Epithelial cell of proximal tubule (primary cell): ENCODE measurements at places on chromosomes 1 and 21. TPM values are rescaled to one million over a fixed set of nuclear protein-coding genes. Genes with fewer than 3 reads are reported as not detected.

DNA sequence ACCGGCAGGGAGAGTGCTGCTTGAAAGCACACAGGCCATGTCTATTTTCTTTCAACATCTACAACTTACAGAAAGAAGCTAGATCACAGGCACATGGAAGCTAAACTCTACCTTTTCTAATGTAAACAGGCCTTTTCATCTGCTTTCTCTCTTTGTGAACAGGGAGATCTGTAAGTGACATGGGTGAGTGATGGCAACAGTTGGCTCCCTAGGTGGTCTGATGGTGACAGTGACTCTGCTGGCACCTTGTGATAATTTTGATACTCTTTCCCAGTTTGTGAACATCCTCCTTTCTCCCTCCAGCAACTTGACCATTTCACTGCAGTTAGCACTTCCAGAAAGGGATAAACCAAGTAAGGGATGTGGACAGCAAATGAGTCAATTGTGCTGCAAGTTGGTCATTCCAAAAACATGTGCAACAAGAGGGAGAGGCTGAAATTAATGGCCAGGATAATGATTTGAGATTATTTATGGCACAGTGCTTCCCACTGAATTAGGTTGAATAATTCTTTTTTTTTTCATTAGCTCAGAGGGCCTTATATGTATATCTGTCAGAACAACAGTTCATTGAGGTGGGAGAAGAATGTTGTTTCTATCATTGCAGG, 89.5 kb downstream of the XCL2 start:
- DNase-seq, result no peak

Gene TMEM82
- not detected in 2 replicates for total RNA-seq

DNA sequence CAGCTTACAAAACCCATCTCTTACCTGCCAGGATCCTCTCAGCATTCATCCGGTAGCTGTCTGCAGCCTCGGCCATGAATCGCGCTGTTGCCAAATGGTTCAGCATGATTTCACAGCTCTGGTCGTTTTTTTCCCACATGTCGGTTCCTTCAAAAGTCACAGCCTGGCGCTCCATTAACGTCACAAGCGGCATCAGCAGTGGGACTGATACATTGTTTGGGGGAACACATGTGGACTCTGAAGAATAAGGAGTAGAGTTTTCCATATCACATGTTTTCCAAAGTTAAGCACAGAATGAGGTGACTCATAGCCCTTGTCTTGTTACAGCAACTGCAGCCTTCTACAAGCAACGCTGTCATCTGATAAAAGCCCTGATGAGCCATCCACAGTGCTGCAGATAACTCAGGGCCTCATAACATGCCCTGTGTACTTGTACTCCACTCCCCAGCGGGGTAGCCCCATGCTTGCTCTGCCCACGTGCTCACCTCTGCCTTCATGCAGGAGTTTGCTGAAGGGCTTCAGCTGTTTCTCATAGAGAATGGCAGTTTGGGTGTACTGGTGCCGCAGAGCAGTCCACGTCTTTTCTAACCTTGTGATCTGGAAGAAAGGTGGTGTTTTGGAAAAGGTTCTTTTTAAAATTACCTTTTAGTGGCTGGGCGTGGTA, 114.2 kb downstream of the BCAR3 start:
- DNase-seq, result no peak

GRCh38 chr1:159889202-159889601, 10.8 kb downstream of the CFAP45 start:
- no peak for DNase-seq

Gene LMNA
- total RNA-seq, result 358 and 433 TPM in 2 replicates
